ENCODE measurements at places on chromosomes 5 and 9. TPM values are rescaled to one million over a fixed set of nuclear protein-coding genes. Genes with fewer than 3 reads are reported as not detected.

Gene TSPAN17
- total RNA-seq = 33.3 TPM

Gene OLFML2A
- 2.1 TPM for total RNA-seq

Gene LOX
- total RNA-seq = 874 TPM

Gene DNM1
- total RNA-seq = 14.2 TPM

Gene PRLR
- 0.89 TPM for total RNA-seq

Gene FOXD4L6
- total RNA-seq = 0.37 TPM

Gene OR1Q1
- not detected for total RNA-seq

Gene CCNJL
- total RNA-seq = 3.3 TPM

Gene BTNL9
- not detected for total RNA-seq

Gene ARHGAP26
- 3.6 TPM for total RNA-seq

Gene FSTL4
- total RNA-seq = not detected

Gene PCDHGA2
- total RNA-seq = 3.5 TPM

Gene GLRA1
- not detected for total RNA-seq

Gene NDFIP1
- 76.9 TPM for total RNA-seq

Gene GHR
- total RNA-seq = 3.2 TPM

Gene SARDH
- total RNA-seq = 18.4 TPM

Gene PCDHA1
- 0.09 TPM for total RNA-seq

Gene LEAP2
- total RNA-seq = 0.18 TPM

Gene NFIB
- 16.4 TPM for total RNA-seq

Gene ARID3C
- not detected for total RNA-seq

Gene ADAMTS19
- 1.4 TPM for total RNA-seq

Gene KIAA1958
- total RNA-seq = 0.89 TPM

Gene GFPT2
- 233 TPM for total RNA-seq

Gene IRX1
- not detected for total RNA-seq

Gene CYSRT1
- total RNA-seq = 0.30 TPM

Gene IDNK
- total RNA-seq = 1.7 TPM

Gene LHX3
- not detected for total RNA-seq
